Stimulated activated naive CD4-positive, alpha-beta T cell (primary cell): ENCODE measurements at places on chromosomes 12 and 14.

GRCh38 chr12:11958221-11959091, 112.3 kb upstream of the BCL2L14 start:
- DNase-seq, result no peak

GRCh38 chr12:119328111-119328510, 6.4 kb upstream of the CCDC60 start:
- DNase-seq, result no peak

DNA sequence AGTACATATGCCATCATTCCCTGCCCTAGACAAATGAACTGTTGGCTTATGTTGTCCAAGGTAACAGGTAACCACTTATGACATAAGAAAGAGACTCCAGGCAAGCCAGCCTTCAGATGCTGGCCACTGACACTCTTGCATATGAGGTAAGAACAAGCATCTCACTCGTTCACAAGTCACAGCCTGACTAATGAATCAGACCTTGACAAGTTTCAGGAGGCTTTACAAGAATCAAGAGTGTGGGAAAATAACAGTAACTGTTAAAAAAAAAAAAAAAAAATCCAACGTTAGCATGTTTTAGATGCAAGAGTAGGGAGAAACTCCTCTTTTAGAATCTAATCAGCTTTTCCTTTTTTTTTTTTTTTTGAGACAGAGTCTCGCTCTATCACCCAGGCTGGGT, 40.7 kb downstream of the ZFYVE1 start:
- no peak for DNase-seq

- no peak for DNase-seq
These were observed 8.2 kb upstream of the CGRRF1 start for GRCh38 chr14:54501480-54501879.

- DNase-seq, result no peak
These were observed at the start of gene IFNG-AS1 for GRCh38 chr12:67989184-67989920. IFNG-AS1 (plus strand) TSS chr12:67989447.

- no peak for DNase-seq
These were observed 90.2 kb downstream of the NTN4 start for GRCh38 chr12:95700316-95700785.

DNA sequence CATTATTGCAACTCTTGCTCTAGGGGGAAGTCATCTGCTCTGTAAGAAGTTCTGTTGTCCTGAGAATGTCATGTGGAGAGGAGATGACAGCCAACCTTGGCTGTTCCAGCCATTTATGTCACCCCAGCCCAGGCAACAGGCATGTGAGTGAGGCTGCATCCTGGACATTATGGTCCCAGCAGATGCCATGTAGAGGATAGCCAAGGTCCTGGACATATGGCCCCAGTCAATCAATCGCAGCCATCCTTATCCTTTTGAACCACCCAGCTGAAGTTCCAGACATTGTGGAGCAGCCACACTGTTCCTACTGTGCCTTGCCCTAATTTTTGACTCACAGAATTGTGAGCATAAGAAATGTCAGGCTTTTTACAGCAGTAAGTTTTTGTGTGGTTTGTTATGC, 84.9 kb downstream of the AVPR1A start:
- no peak for DNase-seq

DNA sequence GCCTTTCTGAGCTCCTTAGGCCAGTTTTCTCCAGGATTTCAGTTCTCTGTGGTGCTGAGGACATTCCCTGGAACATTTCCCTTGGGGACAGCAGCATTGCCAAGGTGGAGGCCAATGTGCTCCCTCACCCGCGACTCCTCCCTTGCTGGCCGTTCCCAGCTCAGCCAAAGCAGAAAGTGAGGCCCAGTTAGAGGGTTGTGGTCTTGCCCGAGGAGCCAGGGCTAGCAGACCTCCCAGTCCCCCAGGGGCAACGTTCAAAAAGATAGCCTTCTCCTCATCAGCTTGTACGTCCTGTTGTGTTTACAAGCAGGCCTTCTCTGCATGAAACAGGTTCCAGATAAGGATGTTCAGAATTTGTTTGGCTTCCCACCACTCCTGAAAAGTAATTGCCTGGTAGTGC, 78.4 kb downstream of the SSPN start:
- no peak for DNase-seq

GRCh38 chr12:91846466-91847055, 299.1 kb downstream of the BTG1 start:
- no peak for DNase-seq

DNA sequence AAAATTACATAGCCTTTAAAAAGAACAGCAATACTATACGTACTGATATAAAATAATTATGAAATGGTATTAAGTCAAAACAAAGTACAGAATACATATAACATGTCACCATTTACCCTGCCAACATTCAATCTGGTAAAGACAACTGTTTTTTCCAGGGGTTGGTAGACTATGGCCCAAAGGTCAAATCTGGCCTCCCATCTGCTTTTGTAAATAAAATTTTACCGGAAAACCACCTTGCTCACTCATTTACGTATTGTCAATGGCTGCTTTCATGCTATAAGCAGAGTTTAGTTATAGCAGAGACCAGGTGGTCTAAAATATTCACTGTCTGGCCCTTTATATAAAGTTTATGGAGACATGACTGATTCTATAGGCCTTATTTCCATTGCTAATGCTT, 14.0 kb downstream of the CEP290 start:
- DNase-seq, result no peak

GRCh38 chr12:39638178-39638577, 18.6 kb upstream of the ABCD2 start:
- no peak for DNase-seq

DNA sequence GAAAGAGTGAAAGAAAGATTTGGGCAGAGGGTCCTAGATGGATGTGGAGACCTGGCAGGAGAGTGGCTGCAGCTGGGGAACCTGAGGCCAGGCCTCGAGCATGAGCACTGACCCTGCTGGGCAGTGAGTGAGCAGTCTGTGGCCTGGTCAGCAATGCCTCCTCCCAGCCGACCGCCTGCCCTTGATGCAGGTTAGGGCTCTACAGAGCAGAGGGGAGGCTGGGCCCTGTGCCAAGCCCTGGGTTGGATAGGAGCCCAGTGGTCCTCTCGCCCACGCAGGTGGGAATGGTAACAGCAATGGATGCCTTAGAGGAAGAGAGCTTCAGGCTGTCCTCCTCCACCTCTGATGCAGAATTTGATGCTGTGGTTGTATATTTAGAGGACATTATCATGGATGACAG, 59.8 kb downstream of the RAB35 start:
- DNase-seq, result no peak

DNA sequence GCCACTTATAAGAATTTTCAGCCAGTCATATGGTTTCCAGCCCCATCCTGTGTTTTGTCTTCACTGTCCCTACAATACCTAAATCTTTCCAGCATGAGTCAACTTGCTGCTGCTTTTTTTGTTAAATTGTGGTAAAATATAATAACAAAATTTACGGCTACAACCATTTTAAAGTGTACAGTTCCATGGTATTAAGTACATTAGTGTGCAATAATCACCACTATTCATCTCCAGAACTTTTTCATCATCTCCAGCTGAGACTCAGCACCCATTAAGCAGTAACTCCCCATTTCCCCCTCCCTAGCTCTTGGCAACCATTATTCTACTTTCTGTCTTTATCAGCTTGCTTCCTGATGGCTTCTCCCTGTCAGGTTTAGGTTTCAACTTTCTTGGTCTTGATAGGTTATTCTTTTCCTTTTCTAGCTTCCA, 39.1 kb downstream of the FRS2 start:
- no peak for DNase-seq

DNA sequence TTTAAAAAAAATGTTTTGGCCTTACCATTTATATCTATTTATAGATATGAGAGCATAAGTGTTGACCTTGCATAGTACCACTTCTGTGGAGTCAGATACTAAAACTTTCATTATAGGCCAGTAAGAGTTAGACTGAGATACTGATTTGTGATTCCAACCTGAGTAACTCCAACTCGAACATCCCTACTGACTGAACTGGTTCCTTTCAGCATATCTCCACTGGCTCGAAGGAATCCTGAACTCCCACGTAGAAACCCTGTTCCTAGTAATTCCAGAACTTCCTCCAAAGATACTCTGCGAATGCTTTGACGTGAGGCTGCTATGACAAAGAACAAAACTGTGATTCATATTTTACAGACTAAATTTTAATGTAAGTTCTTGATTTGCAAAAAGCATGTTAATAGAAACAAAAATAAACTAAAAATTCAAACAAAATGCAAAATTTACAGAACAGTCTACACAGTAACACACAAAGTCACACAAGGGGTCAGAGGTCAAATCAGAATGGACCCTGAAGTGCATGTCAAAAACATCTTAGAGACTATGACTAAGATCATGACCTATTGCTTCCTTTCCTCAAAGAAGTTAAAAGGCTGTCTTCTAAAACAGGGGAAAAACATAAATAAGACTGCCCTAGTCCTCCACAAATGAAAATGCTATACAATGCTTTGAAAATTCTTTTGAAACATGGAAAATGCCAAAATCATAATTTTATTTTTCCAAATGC, 31.5 kb downstream of the HEATR5A start:
- no peak for DNase-seq
